Airway epithelial cell (primary cell): ENCODE measurements at places on chromosomes 12 and 14. TPM values are rescaled to one million over a fixed set of nuclear protein-coding genes. Genes with fewer than 3 reads are reported as not detected.

The IL22 gene
- total RNA-seq, result not detected in 2 replicates

The CLEC14A gene
- 0.05 TPM in 1 of 2 replicates, not detected in the other for total RNA-seq

The KRT86 gene
- total RNA-seq, result 0.56 TPM in 1 of 2 replicates, not detected in the other

The TMEM63C gene
- total RNA-seq, result 22.3 and 28.5 TPM in 2 replicates

The RNASE1 gene
- total RNA-seq, result 1.1 and 1.5 TPM in 2 replicates

The LGALS3 gene
- 260 and 307 TPM in 2 replicates for total RNA-seq

The GMPR2 gene
- total RNA-seq, result 30.3 and 45.9 TPM in 2 replicates

The KLRK1 gene
- not detected in 2 replicates for total RNA-seq

The VRTN gene
- total RNA-seq, result not detected in 2 replicates

The OR4E2 gene
- total RNA-seq, result not detected in 2 replicates

The PTCSC3 gene
- total RNA-seq, result not detected in 2 replicates

The OLR1 gene
- total RNA-seq, result 0.07 TPM in 1 of 2 replicates, not detected in the other

The KRAS gene
- total RNA-seq, result 11.5 and 14.8 TPM in 2 replicates

The PSMC1 gene
- 146 and 151 TPM in 2 replicates for total RNA-seq

The ALG10B gene
- total RNA-seq, result 4.2 and 9.2 TPM in 2 replicates

The SCARB1 gene
- total RNA-seq, result 91.2 and 142 TPM in 2 replicates

The FAR2 gene
- 3.9 and 7.1 TPM in 2 replicates for total RNA-seq

The KRT83 gene
- not detected in 2 replicates for total RNA-seq

The GYS2 gene
- total RNA-seq, result not detected in 2 replicates

The CCDC177 gene
- 0.14 TPM in 1 of 2 replicates, not detected in the other for total RNA-seq

The LRRK2 gene
- 0.51 and 0.56 TPM in 2 replicates for total RNA-seq

The RPGRIP1 gene
- total RNA-seq, result not detected in 2 replicates

The TAS2R8 gene
- total RNA-seq, result not detected in 2 replicates

The C14orf132 gene
- 0.49 and 0.65 TPM in 2 replicates for total RNA-seq

The EGLN3 gene
- total RNA-seq, result 18.0 and 25.5 TPM in 2 replicates

The OR6C75 gene
- total RNA-seq, result not detected in 2 replicates

The CD69 gene
- total RNA-seq, result not detected in 2 replicates

The POTEG gene
- not detected in 2 replicates for total RNA-seq

The RERGL gene
- not detected in 2 replicates for total RNA-seq

The BCAT1 gene
- total RNA-seq, result 21.8 and 25.0 TPM in 2 replicates

The CMTM5 gene
- total RNA-seq, result not detected in 2 replicates

The DPPA3 gene
- total RNA-seq, result not detected in 2 replicates

The IRF2BPL gene
- total RNA-seq, result 29.6 and 37.4 TPM in 2 replicates

The SLC10A1 gene
- not detected in 2 replicates for total RNA-seq

The SLC5A8 gene
- not detected in 2 replicates for total RNA-seq

The CIROP gene
- not detected in 2 replicates for total RNA-seq

The P3H3 gene
- 19.7 and 23.4 TPM in 2 replicates for total RNA-seq

The CRADD gene
- total RNA-seq, result 15.9 and 19.2 TPM in 2 replicates

The TBX3 gene
- total RNA-seq, result 3.7 and 4.2 TPM in 2 replicates

The VWF gene
- total RNA-seq, result 0.33 and 0.56 TPM in 2 replicates

The KRT6C gene
- total RNA-seq, result 220 and 261 TPM in 2 replicates

The ADAM21 gene
- 0.14 and 1.2 TPM in 2 replicates for total RNA-seq

The TEX22 gene
- total RNA-seq, result 0.07 TPM in 1 of 2 replicates, not detected in the other

The TMEM229B gene
- 2.1 and 2.2 TPM in 2 replicates for total RNA-seq

The ESPL1 gene
- 9.4 and 12.3 TPM in 2 replicates for total RNA-seq

The TAS2R31 gene
- total RNA-seq, result 0.99 TPM in 1 of 2 replicates, not detected in the other

The PRORP gene
- total RNA-seq, result 44.9 and 55.0 TPM in 2 replicates

The ALKBH2 gene
- total RNA-seq, result 21.9 and 26.9 TPM in 2 replicates

The GALNT9 gene
- total RNA-seq, result not detected in 2 replicates

The CLEC7A gene
- 0.14 and 1.5 TPM in 2 replicates for total RNA-seq

The KLRC3 gene
- 0.79 and 0.99 TPM in 2 replicates for total RNA-seq

The SYNDIG1L gene
- total RNA-seq, result not detected in 2 replicates
